ENCODE measurements at places on chromosomes 11 and 22.

DNA sequence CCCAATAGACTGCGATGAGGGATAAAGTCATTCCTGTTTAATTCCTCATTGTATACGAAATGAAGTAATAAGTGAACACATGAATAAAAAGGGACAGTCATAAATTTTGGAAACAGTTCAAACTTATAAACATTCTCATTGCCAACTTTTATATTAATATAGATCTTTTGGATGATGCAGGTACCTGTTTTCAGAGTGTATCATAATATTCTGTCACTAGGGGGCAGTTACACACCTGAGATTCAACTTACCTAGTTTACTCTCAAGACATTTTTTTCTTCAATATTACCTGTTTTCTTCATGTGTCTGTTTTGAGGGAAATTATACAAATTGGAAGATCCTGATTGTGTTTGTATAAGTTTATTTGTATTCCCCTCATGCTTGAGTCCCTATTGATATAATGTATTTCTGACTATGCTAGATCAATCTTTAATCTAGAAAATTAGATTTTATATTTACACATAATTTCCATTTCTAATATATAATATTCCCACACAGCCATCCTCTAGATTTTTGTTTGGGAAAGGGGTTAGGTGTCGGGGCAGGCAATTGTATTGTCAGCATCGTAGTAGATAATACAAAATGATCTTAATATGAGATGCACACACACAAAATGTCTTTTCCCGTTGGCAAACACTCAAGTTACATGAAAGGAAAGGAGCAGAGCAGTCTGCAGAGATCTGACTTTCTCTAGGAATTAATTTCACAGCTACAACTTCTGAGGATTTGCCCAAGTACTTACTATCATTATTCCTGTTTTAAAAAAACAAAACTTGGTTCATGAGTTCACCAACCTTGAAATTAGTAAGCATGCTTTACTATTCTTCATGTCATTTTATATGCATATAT is 18.4 kb downstream of the FDX1 start:
- no peak for DNase-seq

GRCh38 chr11:126189109-126189929 is 22.1 kb downstream of the RPUSD4 start:
- DNase-seq: no peak

- DNase-seq: no peak
These were observed 8.9 kb downstream of the USP47 start for GRCh38 chr11:11850668-11851067.

DNA sequence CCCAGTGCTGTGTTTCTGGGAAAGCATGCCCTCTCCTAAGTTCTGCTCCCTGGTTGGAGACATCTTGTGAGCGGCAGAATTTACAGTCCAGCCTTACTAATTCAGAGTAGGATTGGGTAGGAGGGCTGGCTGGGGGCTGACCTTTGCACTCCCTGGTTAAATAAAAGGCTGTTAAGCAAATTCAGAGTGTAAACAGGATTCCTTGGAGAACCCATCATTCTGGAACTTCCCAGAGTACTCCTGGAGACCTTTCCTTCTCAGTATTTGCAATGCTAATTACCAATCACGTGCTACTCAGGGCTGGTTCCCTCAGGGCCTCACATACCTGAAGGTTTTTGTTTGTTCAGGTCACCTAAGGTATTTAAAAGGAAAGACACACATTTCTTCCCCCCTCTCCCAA is 340.2 kb downstream of the TBC1D22A start:
- DNase-seq: no peak

- DNase-seq: no peak
These were observed 7.6 kb upstream of the CHKA start for GRCh38 chr11:68128682-68129327.

GRCh38 chr11:83312430-83312829 is 26.3 kb upstream of the CCDC90B start:
- DNase-seq: no peak

DNA sequence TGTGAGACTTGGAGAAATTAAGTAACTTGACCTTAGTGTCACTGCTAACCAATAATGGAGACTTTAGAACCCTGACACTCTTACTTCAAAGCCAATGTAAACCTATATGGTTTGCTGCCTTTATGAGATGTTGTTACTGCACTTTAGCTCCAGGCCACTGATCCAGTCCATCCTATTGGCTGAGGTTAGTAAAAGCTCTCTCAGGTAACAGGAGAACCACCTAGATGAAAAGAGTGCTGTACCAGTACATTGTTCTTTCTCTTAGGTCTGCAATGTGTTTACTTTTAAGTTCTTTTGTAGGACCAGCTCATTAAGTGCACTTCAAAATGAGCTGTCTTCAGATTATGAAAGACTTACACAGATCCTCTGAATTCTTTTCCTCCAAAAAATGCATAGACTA is 994.0 kb upstream of the FAT3 start:
- DNase-seq: no peak

DNA sequence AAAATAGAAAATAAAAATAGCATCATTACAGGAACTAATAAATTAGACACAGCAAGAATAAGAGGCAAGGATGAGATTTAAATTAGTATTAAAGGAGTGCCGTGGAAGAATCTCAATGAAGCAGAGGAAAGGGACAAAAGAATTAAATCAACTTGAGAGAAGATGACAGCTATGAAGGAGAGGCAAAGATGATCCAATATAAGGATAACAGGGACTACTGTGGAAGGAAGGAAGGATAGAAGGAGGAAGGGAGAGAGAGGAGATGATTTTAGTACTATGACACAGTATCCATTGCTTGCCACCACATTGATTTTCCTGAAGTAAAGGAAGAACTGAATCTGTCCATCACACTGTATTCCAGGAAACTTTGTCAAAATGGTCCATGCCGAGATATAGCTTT is 98.0 kb downstream of the EFCAB6 start:
- no peak for DNase-seq

DNA sequence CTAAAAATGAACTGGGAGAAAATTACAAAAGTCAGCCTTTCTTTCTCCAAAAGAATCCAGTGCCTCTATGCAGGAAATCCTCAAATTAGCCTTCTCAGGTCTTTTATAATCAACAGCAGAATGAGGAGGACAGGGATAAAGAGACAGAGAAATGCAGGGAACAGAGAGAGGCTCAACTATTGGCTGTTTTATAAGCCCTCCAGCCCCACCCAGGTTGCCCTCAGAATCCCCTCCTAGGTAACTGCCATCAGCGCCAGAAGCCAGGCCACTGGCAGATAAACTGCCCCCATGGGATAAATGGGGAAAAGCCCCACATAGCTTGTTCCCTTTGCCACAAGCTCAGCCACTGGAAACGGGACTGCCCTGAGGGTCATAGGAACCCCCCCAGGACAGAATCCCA is 10.9 kb upstream of the HMOX1 start:
- no peak for DNase-seq
